Activated CD8-positive, alpha-beta T cell treated with anti-CD3 and anti-CD28 coated beads for 36 hours (primary cell): ENCODE measurements at places on chromosomes 2 and 18. TPM values are rescaled to one million over a fixed set of nuclear protein-coding genes. Genes with fewer than 3 reads are reported as not detected.

DNA sequence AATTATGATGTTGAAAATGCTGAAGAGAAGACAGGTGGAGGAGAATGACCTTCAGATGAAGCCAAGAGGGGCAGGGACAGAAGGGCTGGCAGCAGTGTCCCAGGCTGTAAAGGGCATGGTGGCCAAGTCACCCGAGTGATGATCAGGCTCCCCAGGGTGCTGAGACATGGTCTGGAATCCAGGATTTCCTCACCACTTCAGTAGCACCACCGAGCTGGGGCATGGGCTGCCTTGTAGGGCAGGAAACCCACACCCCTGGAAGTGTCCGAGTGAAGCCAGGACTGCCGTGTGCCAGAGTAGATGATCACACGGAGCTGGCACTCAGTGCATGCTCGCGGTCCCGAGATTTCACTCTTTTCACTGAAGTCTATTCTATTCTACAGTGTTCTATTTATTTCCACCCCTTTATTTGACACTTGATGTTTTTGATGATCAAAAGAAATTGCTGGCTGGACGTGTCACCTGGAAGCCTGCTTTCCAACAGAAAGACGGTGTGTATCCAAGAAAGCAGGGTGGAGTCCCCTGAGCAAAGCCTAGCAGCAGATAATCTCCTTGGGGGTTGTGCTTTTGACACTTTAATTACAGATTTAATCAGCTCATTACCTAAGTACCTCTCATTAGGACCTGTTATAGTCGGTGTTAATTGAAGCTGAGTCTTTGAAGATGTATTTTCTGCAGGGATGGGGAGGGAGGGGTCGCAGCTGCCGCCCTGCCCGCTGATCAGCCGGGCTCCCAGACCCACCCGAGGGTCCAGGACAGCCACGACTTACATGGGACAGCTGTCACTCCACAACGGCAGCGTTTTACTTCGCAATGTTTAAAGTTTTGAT lies 92.3 kb downstream of the SEPTIN10 start:
- no peaks in the 10 kb centered on the region for H3K4me1 ChIP-seq
- no peak overlapping the region for H3K27ac ChIP-seq
- H3K4me3 ChIP-seq = no peak overlapping the region
- no peak for DNase-seq

QPCT gene
- total RNA-seq = 0.29 TPM

GKN2 gene
- total RNA-seq = not detected

DNA sequence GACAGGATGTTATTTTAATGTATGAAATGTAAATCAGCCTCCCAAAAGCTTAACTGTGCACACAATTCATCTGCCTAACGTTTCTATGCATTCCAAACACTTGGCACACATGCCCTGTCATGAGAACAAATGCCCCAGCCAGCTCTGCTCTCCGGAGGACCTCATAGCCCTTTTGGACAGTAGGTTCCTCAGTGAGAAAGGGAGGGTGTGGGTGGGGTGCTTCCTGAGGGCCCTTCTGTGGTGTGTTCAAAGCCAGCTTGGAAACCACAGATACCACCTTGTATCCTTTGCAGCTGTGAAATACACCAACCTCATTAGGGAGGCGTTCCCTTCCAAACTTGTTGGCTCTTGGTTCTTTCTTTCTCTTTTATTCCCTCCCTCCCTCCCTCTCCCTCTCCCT lies 102.2 kb upstream of the ASB18 start:
- peak; percentile 73 for DNase-seq
- H3K4me1 ChIP-seq = peaks cover 29% of the 10 kb centered on the region
- no peak overlapping the region for H3K4me3 ChIP-seq
- H3K36me3 ChIP-seq = no peaks in the 10 kb centered on the region

DNA sequence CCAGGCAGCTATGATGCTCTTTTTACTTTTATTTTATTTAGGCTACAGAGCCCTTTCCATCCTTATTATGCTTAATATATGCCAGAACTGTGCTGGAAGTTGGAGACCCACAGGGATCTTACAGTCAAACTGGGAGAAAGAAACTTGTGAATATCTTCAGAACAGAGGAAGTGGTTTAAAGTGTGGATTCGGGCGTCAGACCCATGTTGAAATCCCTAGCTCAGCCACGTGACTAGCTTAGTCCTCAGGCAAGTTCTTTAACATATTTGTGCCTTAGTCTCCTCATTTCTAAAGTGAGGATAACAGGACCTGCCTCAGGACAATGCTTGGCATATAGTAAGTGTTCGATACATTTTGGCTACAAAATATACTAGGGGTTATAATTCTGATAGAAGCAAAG lies 59.1 kb downstream of the MAP3K20 start:
- DNase-seq = peak; percentile 13
- H3K36me3 ChIP-seq = no peaks in the 10 kb centered on the region
- H3K27me3 ChIP-seq = peaks cover 40% of the 10 kb centered on the region
- no peak overlapping the region for H3K4me3 ChIP-seq
- H3K27ac ChIP-seq = peak overlapping the region; percentile 60

MC4R gene
- total RNA-seq = not detected

MAL gene
- 59.2 TPM for total RNA-seq

GRCh38 chr2:6813573-6813972 lies 52.1 kb downstream of the CMPK2 start:
- no peaks in the 10 kb centered on the region for H3K4me1 ChIP-seq
- H3K27me3 ChIP-seq = peaks cover 17% of the 10 kb centered on the region
- DNase-seq = no peak
- no peak overlapping the region for H3K27ac ChIP-seq

NYAP2 gene
- not detected for total RNA-seq

- peaks cover 29% of the 10 kb centered on the region for H3K4me1 ChIP-seq
- H3K36me3 ChIP-seq = peaks cover 15% of the 10 kb centered on the region
- no peaks in the 10 kb centered on the region for H3K27me3 ChIP-seq
- H3K4me3 ChIP-seq = no peak overlapping the region
Measured at GRCh38 chr2:58042486-58042970, 4.1 kb upstream of the VRK2 start.

SPC25 gene
- 35.6 TPM for total RNA-seq

GRCh38 chr2:156339110-156339847 lies 6.8 kb upstream of the NR4A2 start:
- peaks cover 40% of the 10 kb centered on the region for H3K4me1 ChIP-seq
- H3K4me3 ChIP-seq = peak overlapping the region; percentile 80
- peak overlapping the region; percentile 97 for H3K27ac ChIP-seq
- DNase-seq = peak; percentile 26
- H3K36me3 ChIP-seq = peaks cover 2% of the 10 kb centered on the region

DNA sequence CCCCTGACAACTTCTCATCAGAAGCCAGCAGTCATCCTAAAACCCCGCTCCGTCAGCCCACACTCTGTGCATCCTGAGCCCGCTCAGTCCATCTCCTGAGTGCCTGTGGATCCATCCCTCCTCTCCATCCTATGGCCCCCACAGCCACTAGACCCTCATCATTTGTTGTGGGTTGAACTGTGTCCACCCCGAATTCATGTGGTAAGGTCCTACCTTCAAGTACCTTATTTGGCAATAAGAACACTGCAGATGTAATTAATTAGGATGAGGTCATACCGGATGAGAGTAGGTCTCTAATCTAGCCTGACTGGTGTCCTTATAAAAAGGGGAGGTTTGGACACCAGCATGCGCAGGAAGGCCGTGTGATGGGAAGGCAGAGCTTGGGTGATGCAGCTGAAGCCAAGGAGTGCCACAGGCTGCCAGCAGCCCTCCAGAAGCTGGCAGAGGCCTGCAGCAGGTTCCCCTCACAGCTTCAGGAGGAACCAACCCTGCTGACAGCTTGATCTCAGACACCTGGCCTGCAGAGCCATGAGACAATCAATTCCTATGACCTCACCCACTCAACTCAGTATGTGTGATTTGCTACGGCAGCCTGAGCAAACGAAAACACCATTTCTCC lies 192.4 kb downstream of the ZBTB7C start:
- no peaks in the 10 kb centered on the region for H3K27me3 ChIP-seq
- DNase-seq = no peak
- no peaks in the 10 kb centered on the region for H3K4me1 ChIP-seq
- H3K4me3 ChIP-seq = no peak overlapping the region

DNA sequence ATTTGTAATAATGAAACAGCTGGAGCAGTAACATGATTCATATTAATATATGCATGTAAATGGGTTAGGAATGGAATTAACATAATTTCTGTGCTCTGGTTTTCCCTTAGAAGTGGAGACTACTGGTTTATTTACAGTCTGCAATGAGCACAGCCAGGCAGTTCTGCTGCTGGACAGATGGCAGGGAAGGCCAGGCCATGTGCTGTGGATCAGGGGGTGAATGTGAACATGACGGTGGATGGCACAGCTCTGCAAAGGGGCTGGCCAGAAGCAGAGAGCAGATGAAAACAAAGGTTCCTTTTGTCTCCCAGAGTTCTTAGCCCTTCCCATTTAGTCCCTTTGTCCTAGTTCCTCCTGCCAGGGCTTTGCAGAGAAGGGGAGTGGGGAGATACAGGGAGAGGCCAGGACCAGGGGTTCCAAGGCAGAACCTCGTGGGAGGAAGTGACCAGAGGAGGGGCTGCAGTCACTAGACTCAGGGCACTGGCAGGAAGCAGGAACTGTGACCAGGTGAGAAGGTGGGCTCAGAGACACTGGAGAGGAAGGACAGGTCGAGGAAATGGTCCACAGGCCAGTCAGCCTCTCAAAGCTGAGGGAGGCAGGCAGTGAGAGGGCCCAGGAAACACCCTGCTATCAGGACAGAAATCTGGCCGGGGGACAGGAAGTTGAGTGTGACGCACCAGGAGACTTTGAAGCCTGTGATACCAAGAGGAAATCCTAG lies 112.9 kb upstream of the ATP8B1 start:
- H3K4me3 ChIP-seq = no peak overlapping the region
- H3K4me1 ChIP-seq = peaks cover 11% of the 10 kb centered on the region
- peaks cover 5% of the 10 kb centered on the region for H3K27me3 ChIP-seq
- H3K36me3 ChIP-seq = no peaks in the 10 kb centered on the region
- DNase-seq = peak; percentile 54

DTNA gene
- 0.41 TPM for total RNA-seq

DNA sequence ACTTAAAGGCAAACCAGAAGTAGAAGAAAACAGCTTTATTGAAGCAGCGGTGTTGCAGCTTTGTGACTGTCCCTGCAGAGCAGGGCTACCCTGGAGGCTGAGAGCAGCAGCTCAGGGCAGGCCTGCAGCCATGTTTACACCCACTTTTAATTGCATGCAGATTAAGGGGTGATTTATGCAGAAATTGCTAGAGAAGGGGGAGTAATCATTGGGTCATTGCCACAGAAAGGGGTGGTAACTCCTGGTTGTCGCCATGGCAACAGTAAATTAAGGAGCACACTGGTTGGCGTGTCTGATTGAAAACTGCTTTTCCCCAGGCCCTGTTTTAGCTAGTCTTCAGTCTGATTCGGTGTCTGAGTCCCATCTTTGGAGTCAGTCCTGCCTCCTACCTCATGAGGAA lies 195.4 kb upstream of the HDAC4 start:
- no peak overlapping the region for H3K27ac ChIP-seq
- H3K27me3 ChIP-seq = no peaks in the 10 kb centered on the region
- no peak overlapping the region for H3K4me3 ChIP-seq
- no peak for DNase-seq

EMILIN1 gene
- 0.61 TPM for total RNA-seq

- no peaks in the 10 kb centered on the region for H3K27me3 ChIP-seq
- H3K4me1 ChIP-seq = no peaks in the 10 kb centered on the region
- H3K27ac ChIP-seq = no peak overlapping the region
- no peak for DNase-seq
- no peaks in the 10 kb centered on the region for H3K36me3 ChIP-seq
Measured at GRCh38 chr2:128202791-128203190, 111.8 kb downstream of the UGGT1 start.

GRCh38 chr18:69981948-69982347 lies 34.3 kb upstream of the CD226 start:
- H3K36me3 ChIP-seq = peaks cover 46% of the 10 kb centered on the region
- H3K27me3 ChIP-seq = no peaks in the 10 kb centered on the region
- H3K4me3 ChIP-seq = no peak overlapping the region
- no peak for DNase-seq
- peak overlapping the region; percentile 13 for H3K27ac ChIP-seq

- H3K4me1 ChIP-seq = peaks cover 10% of the 10 kb centered on the region
- no peaks in the 10 kb centered on the region for H3K27me3 ChIP-seq
- DNase-seq = peak; percentile 85
- H3K36me3 ChIP-seq = peaks cover 38% of the 10 kb centered on the region
Measured at GRCh38 chr18:23515911-23516546, 12.7 kb downstream of the RMC1 start.

GRCh38 chr2:44480068-44480467 lies 118.3 kb downstream of the CAMKMT start:
- no peak overlapping the region for H3K27ac ChIP-seq
- H3K4me1 ChIP-seq = peaks cover 8% of the 10 kb centered on the region
- no peaks in the 10 kb centered on the region for H3K36me3 ChIP-seq
- no peaks in the 10 kb centered on the region for H3K27me3 ChIP-seq

EHD3 gene
- total RNA-seq = 0.54 TPM

- no peaks in the 10 kb centered on the region for H3K27me3 ChIP-seq
- peaks cover 34% of the 10 kb centered on the region for H3K36me3 ChIP-seq
- H3K4me1 ChIP-seq = peaks cover 45% of the 10 kb centered on the region
- DNase-seq = no peak
Measured at GRCh38 chr2:224557610-224558009, 27.6 kb downstream of the CUL3 start.

DNA sequence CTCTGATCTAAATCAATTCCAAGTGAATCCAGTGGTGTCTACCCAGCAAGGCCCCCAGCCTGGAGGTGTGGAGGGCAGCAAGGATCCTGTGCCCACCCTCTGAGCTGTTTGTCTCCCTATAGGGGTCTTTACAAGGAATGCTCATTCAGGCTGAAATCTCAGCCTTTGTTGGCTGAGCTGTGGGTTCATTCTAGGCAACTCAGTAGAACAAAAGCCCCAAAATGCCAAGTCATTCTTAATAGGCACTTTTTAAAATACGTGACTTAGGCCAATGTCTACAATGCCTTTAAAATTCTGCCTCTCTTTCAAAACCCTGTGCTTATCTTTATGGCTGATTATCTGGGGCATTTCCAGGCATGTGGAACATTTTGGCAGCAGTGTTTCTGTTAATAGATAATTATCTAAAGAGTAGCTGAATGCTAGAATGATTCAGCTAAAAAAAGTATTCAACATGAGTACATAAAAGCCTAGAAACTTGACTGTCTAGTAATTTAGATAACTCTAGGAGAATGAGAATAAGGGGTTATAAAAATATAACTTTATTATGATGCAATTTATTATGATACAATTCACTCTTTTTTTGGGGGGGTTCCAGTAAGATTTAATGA lies 7.4 kb downstream of the UGT1A6 start:
- H3K4me3 ChIP-seq = no peak overlapping the region
- H3K27me3 ChIP-seq = peaks cover 8% of the 10 kb centered on the region
- no peak overlapping the region for H3K27ac ChIP-seq
- no peaks in the 10 kb centered on the region for H3K4me1 ChIP-seq
- DNase-seq = no peak

- no peak overlapping the region for H3K4me3 ChIP-seq
- DNase-seq = peak; percentile 31
- H3K4me1 ChIP-seq = peaks cover 20% of the 10 kb centered on the region
- no peak overlapping the region for H3K27ac ChIP-seq
- H3K27me3 ChIP-seq = peaks cover 1% of the 10 kb centered on the region
- H3K36me3 ChIP-seq = no peaks in the 10 kb centered on the region
Measured at GRCh38 chr2:134683561-134684112, 35.2 kb downstream of the TMEM163 start.

GNAL gene
- total RNA-seq = not detected

- no peaks in the 10 kb centered on the region for H3K4me1 ChIP-seq
- no peak overlapping the region for H3K4me3 ChIP-seq
- H3K27me3 ChIP-seq = peaks cover 3% of the 10 kb centered on the region
- H3K36me3 ChIP-seq = no peaks in the 10 kb centered on the region
Measured at GRCh38 chr2:131542438-131543384, 15.0 kb downstream of the CCDC74A start.

GRCh38 chr18:5449858-5450509 lies 93.8 kb downstream of the EPB41L3 start:
- no peak overlapping the region for H3K4me3 ChIP-seq
- DNase-seq = no peak
- H3K36me3 ChIP-seq = no peaks in the 10 kb centered on the region
- peaks cover 1% of the 10 kb centered on the region for H3K4me1 ChIP-seq
- no peak overlapping the region for H3K27ac ChIP-seq
